ENCODE measurements at places on chromosomes 7 and 10.
A peak's percentile ranks its signal among the peaks of the same experiment; 100 is the strongest.

GRCh38 chr7:22712999-22713398 is 14.0 kb upstream of the IL6 start:
- DNase-seq, result no peak

DNA sequence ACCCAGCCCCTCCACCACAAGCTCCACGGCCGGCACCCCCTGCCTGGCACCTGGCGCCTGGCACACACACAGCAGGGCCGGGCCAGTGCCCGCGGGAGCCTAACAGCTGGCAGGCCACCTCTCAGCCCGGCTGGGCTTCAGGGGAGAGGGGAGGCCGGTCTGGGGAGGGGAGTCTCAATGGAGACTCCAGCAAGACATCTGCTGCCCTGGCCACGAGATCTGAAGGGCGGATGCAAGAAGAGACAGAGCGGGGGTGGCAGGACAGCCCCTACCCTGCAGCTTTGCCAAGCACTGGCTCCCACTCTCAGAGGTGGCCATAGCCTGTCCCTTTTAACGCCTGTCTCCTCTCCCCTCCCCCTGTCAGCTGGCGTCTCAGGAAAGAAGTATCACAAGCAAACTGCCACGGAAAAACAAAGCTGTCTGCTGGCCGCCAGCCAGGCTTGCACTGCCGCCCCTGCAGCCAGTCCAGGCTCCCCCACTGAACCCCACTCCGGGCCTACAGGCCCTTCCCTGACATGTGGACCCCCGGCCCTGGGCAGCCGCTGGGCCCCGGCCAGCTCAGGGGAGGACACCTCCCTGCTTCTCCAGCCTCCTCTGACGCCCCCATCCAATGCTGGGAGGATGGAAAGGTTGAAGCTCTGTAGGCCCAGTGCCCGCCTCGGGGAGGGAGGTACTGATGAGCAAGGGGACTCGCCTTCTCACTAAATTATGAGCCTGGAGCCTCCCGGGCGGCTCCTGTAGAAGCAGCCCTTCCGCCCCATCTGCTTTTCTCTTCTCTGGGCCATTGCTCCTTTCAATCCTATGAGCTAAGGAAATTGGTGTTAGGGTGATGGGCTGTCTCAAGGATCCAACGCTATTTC is 178.4 kb downstream of the ARHGAP12 start:
- peak; percentile 99 for DNase-seq

- no peak for DNase-seq
Measured at GRCh38 chr7:3301831-3302618, 973 bp downstream of the SDK1 start.

DNA sequence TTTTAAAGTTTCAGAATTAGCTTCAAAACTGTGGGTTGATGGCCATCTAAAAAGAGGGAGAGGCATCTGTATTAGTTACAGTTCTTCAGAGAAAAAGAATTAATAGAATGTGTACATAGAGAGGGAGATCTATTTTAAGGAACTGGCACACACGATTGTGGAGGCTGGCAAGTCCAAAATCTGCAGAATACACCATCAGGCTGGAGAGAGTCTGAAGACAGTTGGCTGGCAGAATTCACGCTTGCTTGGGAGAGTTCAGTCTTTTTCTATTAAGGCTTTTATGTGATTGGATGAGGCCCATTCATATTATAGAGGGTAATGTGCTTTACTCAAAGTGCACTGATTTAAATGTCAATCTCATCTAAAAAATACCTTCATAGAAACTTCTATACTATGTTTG is 135.1 kb upstream of the SORCS1 start:
- DNase-seq, result no peak

DNA sequence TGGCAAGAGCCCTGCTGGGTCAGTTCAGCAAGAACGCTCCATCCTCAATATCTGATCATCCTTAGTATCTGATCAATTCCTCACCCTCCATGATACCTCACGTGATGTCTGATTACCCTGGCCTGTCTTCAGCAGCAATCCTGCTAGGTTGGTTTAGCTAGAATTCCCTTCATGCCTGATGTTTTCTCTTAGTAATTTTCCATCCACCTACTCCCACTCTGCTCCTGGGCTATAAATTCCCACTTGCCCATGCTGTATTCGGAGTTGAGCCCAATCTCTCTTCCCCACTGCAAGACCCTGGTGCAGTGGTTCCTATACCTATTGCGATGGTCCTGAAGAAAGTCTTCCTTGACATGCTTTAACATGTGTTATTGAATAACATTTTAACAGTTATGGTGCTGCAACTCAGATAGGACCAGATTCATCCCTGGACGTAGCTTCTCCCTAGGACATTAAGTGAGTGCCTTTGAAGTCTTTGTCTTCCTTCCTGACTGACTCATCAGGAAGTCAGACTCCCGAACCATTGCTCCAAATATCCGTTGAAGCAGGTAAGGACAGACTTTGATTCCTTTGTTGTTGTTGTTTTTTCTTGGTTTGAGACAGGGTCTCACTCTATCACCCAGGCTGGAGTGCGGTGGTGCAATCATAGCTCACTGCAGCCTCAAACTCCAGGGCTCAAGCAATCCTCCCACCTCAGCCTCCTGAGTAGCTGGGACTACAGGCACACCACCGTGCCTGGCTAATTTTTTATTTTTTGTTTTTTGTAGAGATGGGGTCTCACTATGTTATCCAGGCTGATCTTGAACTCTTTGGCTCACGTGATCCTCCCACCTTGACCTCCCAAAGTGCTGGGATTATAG is 29.4 kb upstream of the CLDN3 start:
- DNase-seq, result no peak
